ENCODE measurements at places on chromosomes 5 and 9.
A peak's percentile ranks its signal among the peaks of the same experiment; 100 is the strongest.

DNA sequence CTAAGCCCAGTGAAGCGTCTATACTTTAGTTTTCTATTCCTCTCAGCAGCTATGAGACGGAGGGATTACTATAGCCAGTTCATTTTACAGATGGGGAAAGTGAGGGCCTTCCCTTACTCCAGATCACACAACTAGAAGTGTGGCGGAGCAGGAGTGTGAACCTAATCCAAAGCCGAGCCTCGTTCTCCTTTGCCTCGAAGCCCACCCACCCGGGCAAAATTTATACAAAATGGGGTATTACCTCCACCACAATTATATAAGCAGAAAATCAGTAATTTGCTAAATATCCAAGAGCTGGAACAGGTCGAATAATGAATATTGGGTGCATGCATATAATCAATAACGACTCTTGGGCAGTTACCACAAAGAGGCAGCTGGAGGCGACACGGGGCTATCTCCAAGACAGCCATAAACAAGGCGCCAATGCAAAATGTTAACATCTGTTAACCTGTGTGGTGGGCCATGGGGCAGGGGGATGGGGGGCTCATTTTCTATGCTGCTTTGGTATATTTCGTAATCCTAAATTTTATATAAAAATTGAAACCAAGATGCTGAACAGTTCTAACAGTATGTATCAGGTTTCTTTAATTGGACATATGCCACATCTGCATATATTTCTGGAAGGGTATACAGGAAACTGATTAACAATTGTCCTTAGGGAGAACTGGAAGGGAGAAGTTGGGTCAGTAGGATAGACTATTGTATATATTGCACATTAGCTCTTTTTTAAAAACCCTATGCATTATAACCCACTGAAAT lies 1.2 kb upstream of the RNF44 start:
- DNase-seq = peak; percentile 29

GRCh38 chr9:37251452-37251851 lies 131.1 kb downstream of the ZCCHC7 start:
- no peak for DNase-seq

DNA sequence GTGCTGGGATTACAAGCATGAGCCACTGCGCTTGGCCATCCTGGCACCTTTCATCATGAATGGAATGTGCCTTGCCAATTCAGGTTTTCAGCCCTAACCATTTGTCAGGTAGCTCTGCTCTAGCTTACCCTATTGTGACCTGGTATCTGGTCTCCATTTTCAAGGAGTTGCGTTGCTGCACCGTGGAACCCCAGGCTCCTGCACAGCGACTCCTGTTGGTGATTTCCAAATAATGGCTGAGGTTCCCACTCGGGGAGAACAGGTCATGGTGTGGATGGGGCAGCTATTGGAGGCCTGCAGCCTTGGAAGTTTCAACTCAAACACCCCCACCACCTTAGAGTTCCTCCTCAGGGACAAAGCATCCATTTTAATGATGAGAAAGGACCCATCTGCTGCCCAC lies 18.7 kb upstream of the CTSV start:
- DNase-seq = no peak

GRCh38 chr9:69400470-69400869 lies 75.5 kb downstream of the ENTREP1 start:
- no peak for DNase-seq

GRCh38 chr5:172801179-172801671 lies 30.2 kb upstream of the DUSP1 start:
- DNase-seq = peak; percentile 90

DNA sequence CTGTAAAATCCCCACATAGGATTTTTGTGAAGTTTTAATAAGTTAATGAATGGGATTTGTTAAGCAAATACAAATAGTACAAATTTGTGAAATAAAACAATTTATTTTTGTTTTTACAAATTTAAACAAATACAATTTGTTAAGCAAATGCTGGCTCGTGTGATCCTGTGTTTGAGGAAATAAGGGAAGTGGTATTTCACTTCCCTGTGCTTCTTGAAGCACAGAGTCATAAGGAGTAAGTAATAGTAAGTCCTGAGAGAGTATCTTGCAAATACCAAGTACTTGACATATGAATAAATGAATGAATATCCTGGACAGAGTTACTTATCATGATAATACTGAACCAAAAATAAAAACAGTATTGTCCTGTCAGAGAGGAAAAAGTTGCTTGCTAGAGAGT lies 9.1 kb downstream of the SMIM3 start:
- no peak for DNase-seq

GRCh38 chr9:132498531-132499210 lies 83.7 kb upstream of the BARHL1 start:
- peak; percentile 15 for DNase-seq
